Psoas muscle (tissue), 8 donors: ENCODE measurements at places on chromosomes 1 and 21. TPM values are rescaled to one million over a fixed set of nuclear protein-coding genes. Genes with fewer than 3 reads are reported as not detected.
A peak's percentile ranks its signal among the peaks of the same experiment; 100 is the strongest.

DNA sequence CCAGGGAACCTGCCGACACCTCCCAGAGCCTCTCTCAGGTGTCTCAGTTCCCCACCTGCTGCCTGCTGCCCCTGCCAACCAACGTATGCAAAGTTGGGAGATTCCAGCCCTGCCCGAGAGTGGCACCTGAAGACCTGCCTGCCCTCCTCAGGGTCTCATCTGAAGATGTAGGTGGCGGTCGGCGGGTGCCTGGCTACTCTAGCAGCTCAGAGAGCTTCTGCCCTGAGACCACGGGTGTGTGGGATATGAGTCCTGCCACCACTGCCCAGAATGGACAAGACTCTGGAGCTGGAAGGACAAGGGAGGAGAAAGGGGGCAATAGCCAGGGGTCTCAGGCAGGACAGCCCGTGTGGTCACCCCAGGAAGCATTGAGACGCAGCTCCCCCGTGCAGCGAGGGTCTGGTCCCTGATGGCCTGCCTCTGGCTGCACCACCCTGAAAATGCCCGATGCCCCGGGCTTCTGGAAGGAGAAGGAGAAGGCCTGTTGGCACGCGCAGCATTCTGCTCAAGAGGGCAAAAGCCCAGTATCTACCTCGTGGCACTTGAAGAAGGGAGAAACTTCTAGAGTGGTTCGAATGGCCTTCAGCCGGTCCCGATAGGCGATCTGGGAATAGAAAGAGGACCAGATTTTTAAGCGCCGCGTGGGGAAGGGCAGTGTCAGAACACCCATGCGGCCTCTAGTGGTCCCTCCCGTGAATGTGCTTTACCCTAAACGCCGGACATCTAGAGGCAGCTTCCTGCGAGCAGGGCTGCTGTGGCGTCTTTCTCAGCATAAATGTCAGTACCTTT lies 88.8 kb downstream of the STUM start:
- peak; percentile 76 for DNase-seq

GRCh38 chr1:186745531-186746146 lies 65.4 kb upstream of the PTGS2 start:
- no peak for DNase-seq

DNA sequence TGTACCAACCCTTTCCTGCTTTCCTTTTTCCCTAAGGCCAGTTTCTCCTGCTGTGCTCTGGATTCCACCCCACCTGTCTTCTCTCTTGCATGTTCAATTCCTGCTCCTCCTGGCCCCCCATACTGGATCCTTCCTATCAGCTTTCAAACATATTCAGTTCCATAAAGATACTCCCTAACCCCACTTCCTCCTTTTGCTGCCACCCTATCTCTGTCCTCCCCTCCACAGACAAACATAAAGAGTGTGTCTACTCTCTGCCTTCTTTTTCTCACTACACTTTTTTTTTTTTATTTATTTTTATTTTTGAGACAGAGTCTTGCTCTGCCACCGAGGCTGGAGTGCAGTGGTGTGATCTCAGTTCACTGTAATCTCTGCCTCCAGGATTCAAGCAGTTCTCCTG lies 16.9 kb upstream of the RPF1 start:
- no peak for DNase-seq

DNA sequence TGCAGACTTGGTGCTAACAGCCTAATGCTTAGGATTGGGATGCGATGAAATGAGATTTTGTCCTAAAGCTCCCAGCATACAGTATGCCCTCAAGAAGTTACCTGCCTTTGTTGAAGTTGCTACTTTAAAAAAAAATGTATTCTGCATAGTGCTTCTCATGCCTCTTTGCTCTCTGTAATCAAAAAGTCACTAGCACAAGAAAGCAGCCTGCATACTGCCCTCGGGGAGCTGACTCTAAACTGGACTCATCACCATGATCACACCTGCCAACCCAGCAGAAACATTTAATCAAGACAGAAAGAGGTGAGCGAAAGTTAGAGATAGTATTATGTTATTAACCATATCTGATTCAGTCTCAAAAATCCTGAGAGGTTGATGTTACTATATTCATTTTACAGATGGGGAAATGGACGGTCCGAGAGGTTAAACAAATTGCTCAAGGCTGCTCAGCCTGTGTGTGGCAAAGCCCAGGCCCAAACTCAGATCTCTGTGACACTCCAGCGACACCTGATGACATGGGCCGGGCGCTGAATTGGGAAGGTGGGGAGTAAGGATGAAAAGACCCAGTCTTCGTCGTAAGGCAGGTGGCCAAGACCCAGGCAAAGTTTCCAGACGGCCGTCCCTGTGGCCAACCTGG lies 1.1 kb downstream of the BATF3 start:
- no peak for DNase-seq

DNA sequence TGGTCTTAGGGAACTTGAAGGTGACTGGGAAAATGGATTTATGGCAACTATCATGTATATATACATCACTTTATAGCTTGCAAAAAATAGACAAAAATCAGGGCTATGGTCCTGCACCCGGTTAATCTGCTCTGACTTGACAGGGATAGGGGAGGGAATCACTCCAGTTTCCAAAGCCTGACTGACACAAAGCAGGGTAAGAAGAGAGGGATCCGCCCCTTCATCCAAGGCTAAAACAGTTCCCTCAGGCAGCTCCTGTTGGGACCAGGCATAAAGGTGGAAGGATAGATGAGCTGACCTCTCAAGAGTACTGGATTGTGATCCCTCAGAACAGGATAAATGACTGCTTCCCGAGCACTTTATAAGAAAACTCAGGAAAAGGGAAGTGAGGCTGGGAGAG lies 1.4 kb downstream of the PBXIP1 start:
- DNase-seq, result no peak

GRCh38 chr1:184424945-184425344 lies 38.1 kb downstream of the C1orf21 start:
- no peak for DNase-seq

AMY1C gene
- total RNA-seq, result 0.40 TPM

ANGPTL7 gene
- total RNA-seq, result 1.4 TPM

GRCh38 chr1:172946814-172947507 lies 103.8 kb downstream of the TNFSF18 start:
- no peak for DNase-seq

FALEC gene
- not detected for total RNA-seq

DNA sequence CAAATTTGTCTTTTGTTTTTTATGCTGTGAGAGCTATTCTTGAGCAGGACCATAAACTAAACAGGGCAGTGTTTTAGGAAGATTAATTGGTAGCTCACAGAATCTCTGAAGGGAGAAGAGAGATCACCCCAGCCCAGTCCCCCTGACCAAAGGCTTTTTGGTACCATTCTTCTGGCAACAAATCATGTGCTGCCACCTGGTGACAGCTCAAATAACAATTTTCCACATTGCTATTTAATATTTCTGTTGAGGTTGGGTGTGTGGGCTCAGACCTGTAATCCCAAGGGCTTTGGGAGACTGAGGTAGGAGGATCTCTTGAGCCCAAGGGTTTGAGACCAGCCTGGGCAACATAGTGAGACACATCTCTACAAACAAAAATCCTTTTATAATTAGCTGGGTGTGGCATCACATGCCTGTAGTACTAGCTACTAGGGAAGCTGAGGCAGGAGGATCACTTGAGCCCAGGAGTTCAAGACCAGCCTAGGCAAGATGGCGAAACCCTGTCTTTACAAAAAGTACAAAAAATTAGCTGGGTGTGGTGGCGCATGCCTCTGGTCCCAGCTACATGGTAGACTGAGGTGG lies 2.2 kb upstream of the TESK2 start:
- DNase-seq, result no peak

DNA sequence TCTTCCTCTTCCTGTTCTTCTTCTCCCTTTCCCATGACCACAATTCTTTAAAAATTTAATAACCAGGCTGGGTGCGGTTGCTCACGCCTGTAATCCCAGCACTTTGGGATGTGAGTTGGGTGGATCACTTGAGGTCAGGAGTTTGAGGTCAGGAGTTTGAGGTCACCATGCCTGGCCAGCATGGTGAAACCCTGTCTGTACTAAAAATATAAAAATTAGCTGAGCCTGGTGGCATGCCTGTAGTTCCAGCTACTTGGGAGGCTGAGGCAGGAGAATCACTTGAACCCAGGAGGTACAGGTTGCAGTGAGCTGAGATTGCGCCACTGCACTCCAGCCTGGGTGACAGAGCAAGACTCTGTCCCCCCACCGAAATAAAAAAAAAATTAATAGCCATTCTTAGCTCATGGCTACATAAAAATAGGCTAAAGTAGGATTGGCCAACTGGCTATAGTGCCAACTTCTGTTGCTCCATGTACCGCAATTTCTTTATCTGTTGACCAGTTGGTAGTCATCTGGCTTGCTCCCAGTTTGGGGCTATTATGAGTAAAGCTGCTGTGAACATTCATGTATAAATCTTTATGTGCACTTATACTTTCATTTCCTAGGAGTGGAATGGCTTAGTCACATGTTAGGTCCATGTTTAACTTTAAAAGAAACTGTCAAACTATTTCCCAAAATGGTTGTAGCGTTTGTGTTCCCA lies 136.3 kb downstream of the PEX14 start:
- DNase-seq, result no peak

GRCh38 chr21:44006656-44007055 lies 5.5 kb upstream of the TRAPPC10 start:
- no peak for DNase-seq

DNA sequence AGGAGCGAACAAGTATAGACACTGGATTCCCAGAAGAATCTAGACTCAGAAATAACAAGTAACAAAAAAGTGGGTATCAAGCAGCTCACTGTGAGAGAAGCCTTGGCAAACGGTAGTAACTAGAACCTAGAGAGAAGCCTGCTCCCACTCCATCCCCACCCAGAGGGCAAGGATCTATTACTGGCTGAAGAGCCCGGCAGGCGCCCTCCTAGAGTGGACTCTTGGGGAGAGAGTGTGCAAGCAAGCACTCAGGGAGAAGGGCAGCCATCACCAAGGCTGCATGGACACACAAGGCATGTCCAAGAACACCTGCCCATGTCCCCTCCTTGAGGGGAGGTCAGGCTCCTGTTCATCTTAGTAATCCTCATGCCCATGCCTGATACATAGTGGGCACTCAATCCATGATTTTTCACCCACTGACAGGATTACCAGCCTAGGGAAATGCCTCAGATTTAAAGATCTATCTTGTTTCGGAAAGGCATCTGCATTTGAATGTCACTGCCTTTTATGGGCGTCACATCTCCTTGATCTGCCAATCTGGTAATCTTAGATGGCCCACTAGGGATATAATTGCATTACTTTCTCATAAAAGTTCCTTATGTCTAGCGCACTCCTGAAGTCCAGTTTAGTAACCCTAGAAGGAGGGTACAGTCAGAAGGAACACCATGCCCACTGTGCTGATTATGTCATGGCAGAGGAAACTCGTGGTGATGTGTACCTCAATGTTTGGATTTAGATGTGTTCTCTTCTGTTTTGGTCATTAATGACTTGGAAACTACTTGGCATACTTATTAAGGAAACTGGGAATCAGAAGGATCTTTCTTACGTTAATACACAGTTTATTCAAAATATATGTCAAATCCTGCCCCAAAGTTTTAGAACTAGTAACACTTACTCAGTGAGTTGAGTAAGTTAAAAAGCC lies 14.4 kb downstream of the CNN3 start:
- no peak for DNase-seq

GRCh38 chr1:64090436-64090835 lies 113.0 kb upstream of the UBE2U start:
- DNase-seq, result no peak

LCE6A gene
- total RNA-seq, result not detected

CYP4A22 gene
- total RNA-seq, result not detected

GRCh38 chr1:145846201-145846612 lies 777 bp downstream of the NUDT17 start:
- no peak for DNase-seq

- DNase-seq, result no peak
These were observed 176.9 kb downstream of the NEK7 start for GRCh38 chr1:198333744-198334143.

NKAIN1 gene
- total RNA-seq, result 11.9 TPM

GRCh38 chr1:57422271-57423134 lies 1.4 kb downstream of the DAB1 start:
- DNase-seq, result peak; percentile 46

HOOK1 gene
- 0.34 TPM for total RNA-seq
